Hematopoietic multipotent progenitor cell treated with erythropoietin and hydrocortisone succinate and interleukin-3 and kit ligand, for 4 days (in vitro differentiated cells): ENCODE measurements at places on chromosomes 5 and 9.

- no peak for DNase-seq
These were observed 13.3 kb downstream of the NR2F1 start for GRCh38 chr5:93596310-93596675.

GRCh38 chr5:59591162-59591561 is 302.4 kb downstream of the PDE4D start:
- no peak for DNase-seq

DNA sequence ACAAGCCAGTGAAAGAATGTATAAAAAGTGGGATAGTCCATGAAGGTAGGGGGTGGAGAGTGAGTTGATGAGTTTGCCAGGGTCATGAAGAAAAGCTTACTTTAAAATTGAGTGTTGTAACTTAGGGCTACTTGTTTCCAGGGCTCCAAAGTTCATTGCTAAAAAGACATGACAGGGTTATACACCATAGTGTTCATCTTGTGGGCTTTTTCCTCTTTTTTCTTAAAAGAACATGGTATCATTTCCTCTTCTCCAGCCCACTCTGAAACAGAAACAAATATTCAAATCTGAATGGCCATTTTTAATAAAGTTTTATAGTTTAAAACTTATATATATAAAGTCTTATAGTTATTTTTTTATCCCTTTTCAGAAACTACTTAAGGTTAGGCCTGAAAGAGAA is 115.7 kb upstream of the SMC2 start:
- DNase-seq: no peak

GRCh38 chr9:71669284-71669995 is 98.9 kb downstream of the CEMIP2 start:
- DNase-seq: no peak

DNA sequence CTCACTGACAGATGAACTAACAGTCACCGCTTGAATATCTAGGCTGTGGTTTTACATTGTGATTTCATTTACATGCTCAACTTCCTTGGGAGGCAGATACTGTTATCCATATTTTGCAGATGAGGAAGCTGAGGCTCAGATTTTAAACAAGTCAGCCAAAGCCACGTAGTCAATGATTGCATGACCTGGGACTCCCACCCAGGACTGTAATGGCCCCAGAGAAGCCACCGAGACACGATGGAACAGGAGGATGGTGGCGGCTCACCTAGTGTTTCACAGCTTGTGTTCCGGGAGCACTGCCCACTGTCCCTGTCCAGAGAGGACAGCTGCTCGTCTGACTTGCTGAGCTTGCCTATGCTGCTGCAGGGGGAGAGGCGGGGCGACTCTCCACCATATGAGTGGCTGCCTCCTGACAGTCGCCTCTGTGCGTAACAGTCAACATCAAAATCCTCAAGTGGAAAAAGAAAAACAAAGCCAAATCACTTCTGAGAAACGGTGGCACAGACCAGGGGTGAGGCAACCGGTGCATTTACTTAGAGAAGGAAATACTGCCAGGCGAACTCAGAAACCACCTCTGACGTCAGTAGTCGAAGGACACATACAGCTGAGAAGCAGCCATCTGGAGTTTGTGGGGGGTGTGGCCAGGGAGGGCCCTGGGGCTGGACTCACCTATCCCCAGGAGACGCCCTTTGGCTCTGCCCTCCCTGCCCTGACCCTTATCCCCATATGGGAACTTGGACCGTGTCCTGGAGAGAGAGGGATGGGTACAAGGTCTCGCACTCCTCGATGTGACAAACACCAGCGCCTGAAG is 82.5 kb downstream of the PRRT1B start:
- DNase-seq: peak; percentile 61

DNA sequence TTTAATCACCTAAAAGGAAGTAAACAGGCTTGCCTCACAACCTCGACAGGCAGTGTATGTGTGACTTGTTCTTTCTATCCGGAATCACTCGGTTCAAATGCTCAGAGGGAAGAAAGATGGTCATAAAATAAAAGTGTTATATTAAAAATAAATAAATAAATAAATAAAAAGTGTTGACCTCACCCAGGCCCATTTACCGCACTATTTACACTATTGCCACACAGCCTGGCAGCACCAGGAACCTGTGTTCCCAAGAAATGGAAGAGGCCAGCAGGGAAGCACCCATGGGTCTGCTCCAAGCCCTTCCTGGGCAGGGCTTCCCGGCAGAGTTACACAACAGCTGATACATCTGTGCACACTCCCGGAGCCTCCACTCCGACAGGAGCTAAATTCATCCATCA is 127.9 kb downstream of the EFNA5 start:
- DNase-seq: no peak

DNA sequence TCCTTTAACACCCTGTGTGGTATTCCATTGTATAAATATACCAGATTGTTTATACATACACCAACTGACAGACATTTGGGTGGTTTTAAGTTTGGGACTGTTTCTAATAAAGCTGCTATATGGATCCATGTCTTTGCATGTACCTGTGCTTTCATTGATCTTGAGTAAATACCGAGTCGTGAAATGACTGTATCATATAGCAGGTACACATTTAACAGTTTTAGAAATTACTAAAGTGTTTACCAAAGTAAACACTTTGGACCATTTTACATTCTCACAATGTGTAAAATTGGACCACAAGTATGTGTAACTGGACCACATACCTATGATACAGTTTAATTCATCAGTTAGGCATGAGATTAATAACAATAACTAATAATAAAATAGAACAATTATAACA is 175.2 kb downstream of the FBXL17 start:
- no peak for DNase-seq

GRCh38 chr9:138044485-138045383 is 167.2 kb downstream of the CACNA1B start:
- no peak for DNase-seq

- DNase-seq: no peak
These were observed 226.6 kb upstream of the TBCA start for GRCh38 chr5:78002690-78003089.

DNA sequence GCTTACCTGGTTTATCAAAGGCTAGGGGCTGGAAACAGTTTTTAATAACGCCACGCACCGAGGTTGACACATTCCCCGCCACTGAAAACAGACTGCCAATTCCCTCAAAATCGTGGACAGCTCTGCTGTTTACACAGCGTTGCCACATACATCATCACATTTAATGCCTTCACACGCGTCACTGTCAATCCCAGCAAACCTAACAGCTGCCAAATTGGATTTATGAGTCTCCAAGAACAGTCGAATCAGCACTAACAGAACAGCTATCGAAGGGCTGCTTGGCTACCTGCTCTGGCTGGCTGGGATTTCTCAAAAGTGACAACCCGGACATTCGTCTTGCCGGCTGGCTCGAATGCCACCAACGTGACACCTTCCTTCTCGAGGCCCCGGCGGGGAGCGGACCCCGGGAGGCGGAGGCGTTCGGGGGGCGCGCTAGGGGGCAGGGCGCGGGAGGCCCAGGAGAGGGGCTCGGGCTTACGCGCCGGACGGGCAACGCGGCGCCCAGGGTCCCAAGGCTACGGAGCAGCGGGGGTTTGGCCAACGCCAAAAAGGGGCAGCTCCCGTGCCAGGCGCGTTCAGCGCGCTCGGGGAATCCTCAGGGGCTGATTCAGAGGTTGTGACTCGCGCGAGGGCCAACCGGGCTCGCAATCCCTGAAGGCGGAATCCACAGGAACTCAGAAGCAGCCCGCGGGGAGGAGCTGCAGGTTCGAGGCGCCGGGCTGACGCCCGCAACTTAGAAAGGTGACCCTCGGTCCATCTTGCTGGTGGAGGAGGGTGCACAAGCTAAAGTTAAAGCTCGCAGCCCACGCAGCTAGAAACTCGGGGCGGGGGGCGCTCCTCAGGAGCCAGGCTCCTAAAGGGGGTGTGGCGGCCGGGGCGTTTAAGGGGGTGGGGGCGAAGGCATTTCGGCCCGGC is 1.2 kb downstream of the CDC14B start:
- peak; percentile 23 for DNase-seq

DNA sequence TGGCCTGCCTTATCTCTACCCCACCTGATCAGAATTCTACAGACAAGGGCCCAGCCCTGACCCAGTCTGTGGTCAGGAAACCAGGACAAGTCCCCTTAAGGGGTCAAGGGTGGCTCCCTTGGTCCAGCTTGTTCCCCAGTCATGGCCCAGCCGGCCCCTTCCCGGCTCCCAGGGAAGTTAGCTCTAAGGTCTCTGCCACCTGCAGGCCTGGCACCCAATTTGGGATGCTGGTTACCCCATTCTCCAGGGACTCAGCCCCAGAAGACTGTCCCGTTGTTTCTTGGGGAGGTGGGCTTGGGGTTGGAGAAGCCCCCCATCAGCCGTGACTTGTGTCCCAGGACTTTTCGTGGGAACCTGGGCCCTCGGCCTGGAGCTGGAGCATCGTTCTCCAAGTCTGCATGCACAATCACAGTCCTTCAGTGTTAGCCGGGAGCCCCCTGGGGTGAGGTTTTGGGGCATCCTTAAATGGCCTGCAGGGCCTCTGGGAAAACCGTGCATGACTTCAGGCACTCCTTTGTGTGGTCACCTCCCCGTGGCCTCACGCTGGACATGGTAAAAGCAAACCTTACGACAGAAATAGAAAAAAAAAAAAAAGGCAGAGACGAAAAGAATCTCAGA is 150.8 kb upstream of the PHYKPL start:
- no peak for DNase-seq

DNA sequence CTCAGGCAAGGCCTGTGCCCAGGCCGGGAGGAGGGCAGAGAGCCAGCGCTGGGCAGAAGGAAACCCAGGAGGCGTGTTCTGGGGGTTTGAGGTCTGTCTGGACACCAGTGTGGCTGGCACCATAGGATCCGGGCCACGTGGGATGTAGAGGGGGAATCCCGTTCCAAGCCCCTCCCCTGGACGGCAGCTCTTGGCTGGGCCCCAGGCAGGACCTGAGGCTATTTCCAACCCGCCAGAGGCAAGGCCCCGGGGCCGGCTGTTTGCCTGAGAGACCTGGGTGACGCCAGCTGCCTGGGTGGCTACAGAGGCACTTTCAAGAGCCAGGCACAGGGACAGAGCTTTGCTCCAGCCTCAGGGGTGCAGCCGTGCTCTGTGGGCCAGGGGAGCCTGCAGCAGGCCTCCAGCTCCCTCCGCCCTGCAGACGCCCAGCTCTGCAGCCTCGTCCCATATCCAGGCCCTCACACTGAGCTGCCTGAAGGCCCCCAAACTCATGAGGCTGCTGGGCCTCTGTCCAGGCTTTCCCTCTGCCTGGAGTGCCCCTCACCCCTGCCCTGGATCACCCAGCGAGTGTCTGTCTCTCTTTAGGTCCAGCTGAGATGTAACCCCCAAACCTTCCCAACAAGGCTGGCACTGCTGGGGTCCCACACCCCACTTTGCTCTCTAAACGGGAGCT is 56.6 kb upstream of the EGFL7 start:
- no peak for DNase-seq

- no peak for DNase-seq
These were observed 139.0 kb downstream of the TARS1 start for GRCh38 chr5:33579789-33580188.

DNA sequence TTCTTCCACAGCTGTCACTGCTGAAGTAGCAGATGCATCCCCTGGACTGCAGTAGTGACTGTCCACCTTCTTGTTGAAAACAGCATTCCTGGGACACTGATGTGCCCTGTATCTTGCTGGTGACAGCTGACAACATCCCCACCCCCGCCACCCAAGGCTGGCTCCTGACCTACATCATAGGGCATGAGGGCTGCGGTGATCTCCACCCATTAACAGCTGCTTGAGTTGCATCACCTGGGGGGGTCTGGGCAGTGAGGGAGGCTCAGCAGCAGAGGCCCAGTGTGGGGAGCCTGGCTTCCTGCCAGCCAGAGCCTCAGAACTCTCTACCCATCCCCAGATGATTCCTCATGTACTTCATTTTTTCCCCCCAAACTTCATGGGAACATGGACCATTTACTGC is 4.1 kb downstream of the PRUNE2 start:
- no peak for DNase-seq

DNA sequence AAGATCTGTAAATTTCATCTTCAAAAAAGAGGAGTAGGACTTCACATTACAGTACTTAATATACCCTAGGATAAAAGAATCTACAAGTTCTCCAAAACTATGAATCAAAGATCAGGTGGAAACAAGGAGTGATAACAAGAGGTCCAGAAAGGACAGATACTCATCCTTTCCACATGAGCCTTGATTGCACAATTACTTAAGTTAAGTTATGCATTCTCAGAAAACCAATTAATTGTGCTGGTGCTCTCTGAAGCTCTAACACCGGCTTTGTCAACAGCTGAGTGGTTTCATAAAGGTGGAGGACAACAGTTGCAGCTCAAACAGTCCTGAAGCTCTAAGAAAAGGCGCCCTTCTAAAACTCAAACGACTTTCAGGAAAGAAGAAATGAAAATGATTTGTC is 251.9 kb downstream of the BNC2 start:
- DNase-seq: no peak

GRCh38 chr5:37704406-37704805 is 135.4 kb downstream of the GDNF start:
- DNase-seq: no peak

DNA sequence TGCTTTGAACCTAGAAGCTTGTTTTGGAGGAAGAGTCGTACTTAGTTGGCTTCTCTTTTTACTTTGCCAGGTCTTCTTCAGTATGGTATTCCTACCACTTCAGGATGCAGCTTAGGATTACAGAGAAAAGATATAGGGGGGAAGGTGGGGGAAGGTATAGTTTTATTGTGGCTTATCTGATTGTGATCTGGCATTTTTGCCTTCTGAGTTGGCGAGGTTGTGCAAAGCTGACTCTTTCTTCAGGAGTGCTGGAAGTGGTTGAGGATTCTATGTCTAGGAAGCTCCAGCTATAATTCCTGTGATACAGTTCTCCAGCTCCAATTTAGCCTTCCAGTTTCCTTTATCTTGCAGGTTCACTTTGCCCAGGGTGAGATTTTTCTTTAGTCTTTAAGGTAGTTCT is 7.0 kb downstream of the CDC42SE2 start:
- no peak for DNase-seq

GRCh38 chr9:68685770-68686169 is 19.3 kb upstream of the PIP5K1B start:
- peak; percentile 76 for DNase-seq

- DNase-seq: no peak
These were observed 22.0 kb downstream of the ROR2 start for GRCh38 chr9:91927922-91928510.

GRCh38 chr5:115939059-115939458 is 23.2 kb upstream of the LVRN start:
- no peak for DNase-seq

DNA sequence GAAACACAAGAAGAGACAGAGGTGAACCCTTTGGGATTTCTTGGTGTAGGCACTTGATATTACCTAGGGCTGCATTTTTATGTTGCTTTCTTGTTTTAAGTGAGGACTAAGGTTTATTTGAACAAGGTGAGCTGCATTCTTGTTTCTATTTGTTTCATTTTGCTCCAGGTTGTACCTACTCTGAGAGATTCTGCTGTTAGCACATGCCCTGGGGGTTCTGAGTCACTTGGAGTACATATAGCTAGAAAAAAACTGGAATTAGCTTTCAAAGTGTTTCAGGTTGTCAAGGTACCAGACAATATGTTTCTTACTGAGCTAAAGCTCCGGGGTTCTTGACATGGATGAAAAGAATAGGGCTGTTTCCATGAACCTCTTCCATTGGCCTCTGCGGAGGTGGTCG is 299.4 kb downstream of the ICE1 start:
- no peak for DNase-seq

GRCh38 chr5:67901814-67902496 is 313.6 kb upstream of the PIK3R1 start:
- no peak for DNase-seq
